NCI-H187 treated with DMSO at 0.1 percent for 48 hours (cell line): ENCODE measurements at places on chromosomes 5 and 9.

DNA sequence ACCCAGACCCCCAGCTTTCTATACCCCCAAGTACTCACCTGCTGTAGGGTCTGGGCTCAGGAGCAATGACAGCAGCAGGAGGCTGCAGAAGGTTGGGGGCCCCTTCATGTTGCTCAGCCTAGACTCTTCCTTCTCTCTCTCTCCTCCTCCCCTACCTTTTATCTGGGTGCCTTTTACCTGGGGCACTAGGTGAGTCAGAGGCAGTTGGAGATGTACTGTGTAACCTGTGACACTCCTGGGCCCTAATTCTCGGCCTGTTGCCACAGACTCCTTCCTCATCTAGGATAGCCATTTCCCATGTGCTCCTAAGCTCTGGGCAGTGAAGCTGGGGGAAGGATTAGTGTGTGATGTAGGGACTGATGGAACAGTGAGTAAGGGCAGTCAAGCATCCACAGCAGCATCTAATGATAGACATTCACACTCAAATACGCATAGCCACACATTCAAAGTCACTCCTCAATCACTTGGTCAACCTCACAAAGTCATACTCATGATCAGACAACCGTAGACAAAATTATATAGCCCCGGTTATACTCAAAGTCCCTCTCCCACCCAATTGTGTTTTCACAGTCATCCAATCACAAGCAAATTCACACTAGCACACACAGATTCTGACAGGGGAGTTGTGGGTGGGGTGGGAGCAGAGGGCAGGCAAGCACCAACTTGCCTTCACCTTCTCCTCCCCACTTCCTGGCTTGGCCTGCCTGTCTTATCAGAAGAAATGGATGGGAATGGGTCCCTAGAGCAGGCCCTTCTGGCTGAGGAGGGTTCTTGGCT lies at the start of gene CCL27:
Gene CCL27, minus strand, starts transcription at position 132 of the 777 bp plus-strand sequence. Its CDS starts 24 bp downstream, at position 108.
- DNase-seq, result no peak

DNA sequence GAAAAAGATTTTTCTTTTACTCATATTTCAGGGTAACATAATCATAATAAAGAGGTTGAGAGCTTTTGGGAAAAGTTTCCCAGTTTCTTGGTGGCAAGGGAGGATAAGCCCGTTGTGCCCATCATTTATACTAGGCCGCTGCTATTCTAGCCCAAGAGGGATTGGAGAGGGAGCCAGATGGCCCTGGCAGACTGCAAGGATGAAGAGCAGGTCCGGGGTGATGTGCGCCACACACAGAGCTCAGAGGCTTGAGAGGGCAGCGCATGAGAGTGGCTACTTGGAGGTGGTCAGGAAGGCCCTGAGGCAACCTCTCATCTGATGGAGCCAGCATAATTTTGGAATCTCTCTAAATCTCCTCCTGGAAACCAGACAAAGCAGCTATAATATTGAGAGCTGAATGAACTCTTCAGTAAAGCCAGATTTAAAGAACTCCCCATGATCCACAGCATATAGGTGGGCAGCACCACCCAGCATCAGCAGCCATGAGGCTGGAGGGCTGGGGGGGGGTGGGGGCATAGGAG lies 110.1 kb downstream of the MED27 start:
- no peak for DNase-seq

GRCh38 chr5:124454081-124454480 lies 292.4 kb downstream of the ZNF608 start:
- no peak for DNase-seq

DNA sequence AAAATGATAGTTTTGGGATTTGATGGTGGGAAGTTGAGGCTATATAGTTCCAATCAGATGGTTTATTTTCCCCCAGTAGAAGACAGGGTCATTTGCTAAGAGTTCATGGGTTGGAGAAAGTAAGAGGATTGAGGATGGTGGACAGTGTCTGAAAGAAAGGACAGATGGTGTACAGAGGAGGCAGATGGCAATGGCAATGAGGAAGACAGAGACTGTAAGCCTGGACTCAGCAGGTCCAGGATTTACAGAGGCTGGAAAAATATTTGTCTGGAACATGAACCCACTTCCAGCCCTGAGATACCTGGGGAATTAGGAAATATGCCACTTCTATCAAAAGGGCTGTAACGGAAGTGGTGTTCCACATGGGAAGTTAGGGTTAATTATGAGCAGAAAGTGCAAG lies 84.5 kb downstream of the PCSK1 start:
- DNase-seq, result no peak

DNA sequence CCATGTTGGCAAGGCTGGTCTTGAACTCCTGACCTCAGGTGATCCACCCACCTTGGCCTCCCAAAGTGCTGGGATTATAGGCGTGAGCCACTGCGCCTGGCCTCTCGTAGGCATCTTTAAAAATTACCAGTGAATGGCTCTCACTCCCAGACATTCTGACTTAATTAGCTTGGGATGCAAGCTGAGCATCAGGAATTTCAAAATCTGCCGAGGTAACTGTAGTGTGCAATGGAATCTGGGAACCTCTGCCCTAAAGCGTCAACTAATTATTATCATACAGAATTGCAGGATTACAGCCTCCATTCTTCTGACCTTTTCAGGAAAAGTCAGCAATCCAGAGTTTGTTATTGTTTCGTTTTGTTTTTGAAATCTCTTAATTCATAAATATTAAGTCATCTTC lies 213.4 kb upstream of the DMAC1 start:
- DNase-seq, result no peak

- no peak for DNase-seq
These were observed 1.4 kb downstream of the MEF2C start for GRCh38 chr5:88881571-88881971.

DNA sequence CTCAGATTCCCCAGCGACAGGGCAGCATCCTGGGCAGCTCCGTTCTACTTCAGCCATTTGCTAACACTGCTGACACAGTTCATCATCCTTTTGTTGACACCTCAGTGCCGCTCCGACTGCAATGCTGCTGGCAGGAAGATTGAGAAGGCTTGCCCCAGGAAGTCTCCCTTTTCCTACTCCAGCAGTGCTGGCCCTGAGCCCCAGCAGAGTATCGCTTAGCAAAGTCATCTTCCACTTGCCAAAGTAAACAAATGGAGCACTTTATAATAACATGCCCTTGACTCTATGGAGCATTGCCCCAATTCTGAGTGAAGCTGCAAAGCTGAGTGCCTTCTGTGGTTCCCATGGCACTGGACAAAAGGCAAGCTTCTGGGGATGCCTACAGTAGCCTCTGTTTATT lies 32.2 kb downstream of the PRLR start:
- no peak for DNase-seq

GRCh38 chr5:21680196-21680595 lies 1172.9 kb downstream of the CDH12 start:
- no peak for DNase-seq

DNA sequence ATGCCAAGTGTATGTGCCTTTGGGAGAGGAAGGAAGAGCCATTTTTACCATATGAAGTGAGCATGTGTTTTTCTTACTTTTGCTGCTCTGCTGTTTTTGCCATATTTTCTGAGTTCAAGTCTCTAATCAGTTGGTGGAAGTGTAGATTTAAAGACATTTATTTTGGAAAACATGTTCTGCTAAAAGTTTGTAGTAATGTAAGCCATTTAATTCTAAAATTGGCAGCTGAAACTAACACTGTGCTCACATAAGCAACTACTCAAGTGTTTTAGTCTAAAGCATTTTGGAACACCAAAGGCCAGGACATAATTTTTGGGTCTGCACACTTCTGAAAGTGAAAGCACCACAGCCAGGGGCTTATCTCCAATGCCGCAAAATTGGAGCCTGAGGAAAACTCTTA lies 363.4 kb upstream of the ZNF608 start:
- DNase-seq, result no peak
